ENCODE measurements at places on chromosomes 2 and 18.

DNA sequence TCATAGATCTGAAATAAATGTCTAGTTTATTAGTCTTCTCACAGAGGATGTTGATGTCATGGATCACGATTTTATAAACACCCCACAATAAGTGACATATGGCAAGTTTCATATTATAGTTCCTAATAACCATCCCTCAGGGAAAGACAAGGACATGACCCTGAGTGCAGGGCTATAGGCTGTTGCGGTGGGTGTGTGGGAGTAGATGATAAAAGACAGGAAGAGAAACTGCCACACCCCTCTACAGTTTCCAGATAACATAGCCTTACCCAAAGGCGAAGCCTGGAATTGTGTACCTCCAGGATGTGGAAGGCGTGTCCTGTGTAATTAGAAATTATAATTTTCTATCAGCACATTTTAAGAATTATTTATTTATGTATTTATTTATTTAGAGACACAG is 2.4 kb upstream of the NEDD4L start:
- no peak for ATAC-seq

DNA sequence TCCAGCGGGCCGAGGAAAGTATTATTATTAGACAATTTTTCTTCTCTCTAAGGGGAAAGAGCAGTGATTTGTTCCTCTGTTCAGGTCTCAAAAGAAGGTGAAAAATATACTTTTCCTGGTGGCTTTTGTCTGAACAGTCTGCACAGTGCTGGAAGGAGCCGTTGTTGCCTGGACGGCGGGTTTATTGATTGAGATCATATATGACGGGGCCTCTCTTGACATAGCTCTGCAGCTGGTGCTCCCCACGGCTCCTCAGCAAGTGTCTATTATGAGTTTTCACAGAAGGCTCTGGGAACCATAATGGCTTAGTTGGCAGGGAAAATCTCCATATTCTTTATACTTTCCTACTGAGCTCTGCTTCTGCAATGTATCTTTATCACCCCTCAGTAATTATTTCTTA is 42.9 kb downstream of the FSHR start:
- ATAC-seq, result no peak

DNA sequence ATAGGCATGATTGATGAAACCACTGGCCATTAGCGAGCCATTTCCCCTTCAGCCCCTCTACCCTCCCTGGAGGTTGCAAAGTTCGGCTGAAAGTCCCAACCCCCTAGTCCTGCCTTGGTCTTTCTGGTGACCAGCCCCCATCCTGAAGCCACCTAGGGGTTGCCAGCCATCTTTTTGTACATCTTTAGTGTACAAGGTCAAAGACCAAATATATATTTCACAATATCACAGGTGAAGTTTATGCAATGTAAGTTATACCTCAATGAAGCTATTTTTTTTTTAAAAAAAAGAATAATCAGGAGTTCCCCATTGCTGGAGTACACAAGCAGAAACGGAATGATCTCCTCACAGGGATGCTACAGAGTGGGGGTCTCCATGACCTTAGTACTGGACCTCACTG is 31.3 kb downstream of the OSBPL1A start:
- no peak for ATAC-seq

DNA sequence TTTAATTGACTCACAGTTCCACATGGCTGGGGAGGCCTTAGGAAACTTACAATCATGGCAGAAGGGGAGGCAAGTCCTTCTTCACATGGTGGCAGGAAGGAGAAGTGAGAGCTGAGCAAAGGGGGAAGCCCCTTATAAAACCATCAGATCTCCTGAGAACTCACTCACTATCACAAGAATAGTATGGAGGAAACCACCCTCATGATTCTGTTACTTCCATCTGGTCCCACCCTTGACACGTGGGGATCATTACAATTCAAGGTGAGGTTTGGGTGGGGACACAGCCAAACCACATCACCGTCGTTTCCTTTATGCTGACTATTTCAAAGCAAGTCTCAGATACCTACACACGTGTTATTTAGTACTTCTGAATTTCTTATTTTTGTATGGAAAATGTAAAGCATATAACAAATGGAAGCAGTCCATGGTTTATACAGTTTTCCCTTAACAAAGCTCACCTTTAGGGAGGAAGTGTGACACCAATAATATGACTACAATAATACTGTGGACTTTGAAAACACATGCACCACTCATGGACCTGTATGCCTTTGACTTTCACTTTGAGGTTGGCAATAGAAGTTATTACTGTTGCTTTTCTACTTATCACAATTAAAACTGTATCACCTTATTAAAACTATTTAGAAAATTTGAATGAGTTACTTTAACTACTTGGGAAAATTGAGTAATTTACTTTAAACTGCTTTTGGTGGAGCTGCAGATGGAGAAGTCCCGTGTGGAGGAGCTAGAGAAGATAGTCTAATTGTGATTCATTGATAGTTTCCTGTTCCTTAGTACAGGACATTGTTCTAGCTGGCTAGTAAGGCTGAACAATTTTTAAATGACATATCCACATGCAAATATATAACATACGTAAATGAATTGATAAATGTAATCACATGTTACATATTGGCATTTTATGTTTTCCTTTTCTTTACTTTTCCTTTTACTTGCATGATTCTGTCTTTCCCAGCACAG is 37.3 kb downstream of the MTCL1 start:
- ATAC-seq, result no peak

- no peak for ATAC-seq
Measured at GRCh38 chr18:9001209-9001608, 101.3 kb upstream of the NDUFV2 start.

GRCh38 chr18:3457261-3457724 is 7.3 kb downstream of the TGIF1 start:
- no peak for ATAC-seq

DNA sequence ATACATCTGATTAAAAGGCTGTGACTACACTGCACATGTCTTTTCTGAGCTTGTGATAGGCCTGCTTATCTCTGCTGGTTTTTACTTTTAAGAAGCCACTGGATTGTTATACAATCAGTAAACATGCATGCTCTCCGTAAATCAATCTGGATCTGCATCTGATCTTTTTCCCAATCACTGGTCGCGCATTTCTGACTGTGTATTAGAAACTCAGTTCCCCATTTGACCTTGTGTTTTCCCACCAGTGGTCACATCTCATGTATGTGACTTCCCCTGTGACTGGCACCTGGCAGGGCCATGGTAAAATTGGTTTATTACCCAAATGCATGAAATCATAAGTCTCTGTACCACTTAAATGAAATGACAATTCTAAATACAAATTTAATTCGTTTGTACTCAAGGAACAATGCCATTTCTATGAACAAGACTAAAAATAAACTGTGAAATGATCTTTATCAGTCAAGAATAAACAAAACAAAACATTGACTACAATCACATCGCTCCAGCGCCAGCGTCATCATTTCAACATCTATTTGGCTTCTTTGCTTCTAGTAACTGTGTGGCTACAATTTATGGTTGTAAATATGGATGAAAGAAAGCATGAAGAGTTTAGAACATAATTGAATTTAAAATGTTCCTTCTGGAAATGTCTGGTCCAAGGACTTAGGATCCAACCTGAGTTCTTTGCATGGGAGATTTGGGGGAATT is 396.6 kb upstream of the TRIB2 start:
- peak; percentile 67 for ATAC-seq

GRCh38 chr2:20576598-20577115 is 74.2 kb downstream of the HS1BP3 start:
- peak; percentile 84 for ATAC-seq

GRCh38 chr2:188079196-188079595 is 212.5 kb upstream of the GULP1 start:
- no peak for ATAC-seq

DNA sequence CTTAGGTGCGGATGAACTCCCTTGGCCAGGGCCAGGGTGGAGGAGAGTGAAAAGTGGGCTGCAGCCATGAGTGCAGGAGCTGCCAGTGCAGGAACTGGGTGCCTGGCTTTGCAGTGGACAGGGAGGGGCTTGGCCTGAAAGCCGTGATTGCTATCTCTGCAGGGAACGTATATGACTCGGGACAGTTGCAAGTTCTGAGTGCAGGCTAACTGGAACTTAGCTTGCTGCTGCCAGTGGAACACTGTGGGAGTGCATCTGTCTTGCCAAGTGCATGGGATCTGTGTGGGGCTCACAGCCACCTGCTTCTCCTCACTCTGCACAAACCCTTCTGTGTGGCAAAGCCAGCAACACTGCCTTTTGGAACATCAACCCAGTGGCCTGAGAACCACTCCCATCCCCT is 36.9 kb downstream of the FLACC1 start:
- no peak for ATAC-seq

- ATAC-seq, result no peak
Measured at GRCh38 chr18:49041435-49042245, 90.9 kb upstream of the SMAD7 start.

- ATAC-seq, result no peak
Measured at GRCh38 chr2:183037074-183037552, 1.1 kb downstream of the NCKAP1 start.

DNA sequence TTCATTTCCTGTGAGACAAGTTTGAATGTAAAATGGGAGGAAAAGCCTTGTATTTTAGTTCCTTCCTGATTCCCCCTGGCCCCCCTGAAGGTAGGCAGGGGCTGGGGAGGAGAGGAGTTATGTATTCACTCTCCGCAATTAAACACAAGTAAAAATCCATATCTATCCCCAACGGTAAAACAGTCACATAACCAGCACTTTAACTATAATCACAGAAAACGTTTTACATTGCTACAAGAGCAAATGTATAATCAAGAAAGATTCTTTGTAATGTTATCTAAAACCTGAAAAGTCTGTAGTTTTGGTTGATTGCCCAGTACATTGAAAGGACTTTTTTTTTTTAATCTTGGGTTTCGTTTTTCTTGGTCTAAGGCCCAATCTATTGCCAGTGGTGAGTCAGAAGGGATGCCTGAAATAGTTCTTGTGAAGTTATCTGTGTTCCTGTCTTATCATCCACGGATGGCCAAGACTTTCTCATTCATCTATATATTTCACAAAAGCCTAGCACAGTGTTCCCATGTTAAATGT is 34.5 kb upstream of the CCNYL1 start:
- no peak for ATAC-seq

DNA sequence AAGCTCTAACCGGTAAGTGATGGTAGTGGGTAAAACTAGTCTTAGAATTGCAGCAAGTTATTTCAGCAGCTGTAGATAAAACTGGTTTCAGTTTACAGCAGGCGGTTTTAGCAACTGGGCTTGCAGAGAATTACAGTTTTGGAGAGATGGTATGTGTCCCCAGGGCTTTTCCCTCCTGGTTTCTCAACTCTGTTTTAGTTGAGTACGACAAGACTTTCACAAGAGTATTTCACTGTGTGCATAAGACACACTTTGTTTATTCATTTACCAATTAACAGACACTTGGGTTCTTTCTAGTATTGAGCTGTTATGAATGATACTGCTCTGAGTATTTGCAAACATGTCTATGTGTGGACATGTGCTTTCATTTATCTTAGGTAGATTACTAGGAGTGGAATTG is 65.6 kb upstream of the RFX8 start:
- ATAC-seq, result no peak

- no peak for ATAC-seq
Measured at GRCh38 chr18:48310353-48310752, 98.8 kb downstream of the ZBTB7C start.

- ATAC-seq, result no peak
Measured at GRCh38 chr2:37466533-37467222, 122.2 kb downstream of the QPCT start.

DNA sequence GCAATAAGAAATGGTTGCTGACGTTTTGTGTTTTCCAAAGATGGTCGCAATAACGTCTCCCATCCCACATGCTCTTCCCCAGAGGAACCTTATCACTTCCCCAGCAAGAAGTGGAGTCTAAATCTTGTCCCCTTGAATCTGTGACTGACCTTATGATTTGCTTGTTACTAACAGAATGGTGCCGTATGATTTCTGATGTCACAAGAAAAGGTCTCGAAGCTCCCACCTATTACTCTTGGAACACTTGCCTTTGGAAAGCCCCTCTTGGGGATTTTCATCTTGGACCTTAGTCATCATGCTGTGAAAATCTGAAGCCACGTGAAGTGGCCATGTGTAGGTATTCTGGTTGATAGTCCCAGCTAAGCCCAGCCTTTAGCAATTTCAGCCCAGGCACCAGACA is 86.2 kb upstream of the GLS start:
- ATAC-seq, result no peak

DNA sequence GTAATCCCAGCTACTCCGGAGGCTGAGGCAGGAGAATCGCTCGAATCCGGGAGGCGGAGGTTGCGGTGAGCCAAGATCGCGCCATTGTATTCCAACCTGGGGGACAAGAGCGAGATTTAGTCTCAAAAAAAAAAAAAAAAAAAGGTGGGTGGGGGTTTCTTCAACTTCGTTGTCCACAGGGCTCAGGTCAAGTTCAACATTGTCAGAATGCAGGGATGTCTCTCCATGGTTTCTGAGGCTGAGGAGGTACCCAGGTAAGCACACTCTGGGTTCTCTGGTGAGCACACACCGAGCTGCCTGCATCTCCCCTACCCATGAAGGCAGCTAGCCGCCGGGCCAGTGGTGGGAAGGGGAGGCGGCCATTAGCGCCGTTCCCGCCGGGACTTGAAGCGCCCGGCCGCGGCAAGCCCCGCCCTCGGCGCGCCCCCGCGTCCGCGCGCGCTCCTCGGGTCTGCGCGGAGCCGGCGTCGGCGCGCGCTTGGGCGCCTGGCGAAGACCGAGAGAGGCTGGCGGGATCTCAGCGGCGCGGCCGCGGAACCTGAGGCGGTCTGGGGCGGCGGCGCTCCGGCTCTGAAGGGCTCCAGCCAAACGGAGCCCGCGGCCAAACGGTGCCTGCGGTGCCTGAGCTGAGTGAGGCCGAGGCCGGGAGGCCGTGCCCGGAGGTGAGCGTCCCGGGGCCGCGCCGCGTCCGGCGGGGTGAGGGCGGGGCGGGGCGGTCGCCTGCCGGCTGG is at the start of gene UBXN2A:
Gene UBXN2A (plus strand): TSS at position 477 of the 731 bp plus-strand sequence. CDS start 17,852 bp downstream, outside the sequence.
- ATAC-seq, result peak; percentile 93

DNA sequence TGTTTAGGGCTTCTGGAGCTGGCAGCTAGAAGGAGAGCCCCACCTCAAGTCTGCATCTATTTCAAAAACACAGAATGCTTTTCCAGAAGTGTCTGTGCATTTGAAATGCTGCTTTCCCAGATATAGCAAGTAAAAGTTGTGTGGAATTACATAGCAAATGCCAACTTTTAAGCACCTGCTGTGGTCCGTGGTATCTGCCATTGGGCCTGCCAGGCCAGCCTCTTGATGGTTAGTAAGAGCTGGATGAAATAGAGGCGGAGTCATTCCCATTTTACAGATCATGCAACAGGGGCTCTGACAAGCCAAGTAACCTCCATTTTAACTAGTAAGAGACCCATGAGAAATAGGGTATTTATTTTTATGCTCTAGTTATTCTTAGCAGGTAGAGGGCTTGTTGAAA is 61.6 kb downstream of the MGAT5 start:
- no peak for ATAC-seq

GRCh38 chr2:3301001-3301400 is 76.6 kb downstream of the EIPR1 start:
- ATAC-seq, result no peak

GRCh38 chr2:71800851-71801250 is 346.8 kb downstream of the CYP26B1 start:
- no peak for ATAC-seq

- ATAC-seq, result no peak
Measured at GRCh38 chr2:137133225-137133624, 367.9 kb downstream of the THSD7B start.

GRCh38 chr2:126796931-126797621 is 101.6 kb upstream of the TEX51 start:
- no peak for ATAC-seq

- ATAC-seq, result no peak
Measured at GRCh38 chr2:224209555-224210285, 170.6 kb upstream of the SERPINE2 start.

GRCh38 chr18:49161627-49162026 is 210.9 kb upstream of the SMAD7 start:
- peak; percentile 95 for ATAC-seq

- no peak for ATAC-seq
Measured at GRCh38 chr2:32095671-32096070, 32.3 kb downstream of the SPAST start.
